Thyroid gland (tissue), 4 donors: ENCODE measurements at places on chromosomes 12 and 14. TPM values are rescaled to one million over a fixed set of nuclear protein-coding genes. Genes with fewer than 3 reads are reported as not detected.

STON2 gene
- total RNA-seq = 104 TPM

CCDC184 gene
- not detected for total RNA-seq

CFAP54 gene
- total RNA-seq = 3.4 TPM

DNA sequence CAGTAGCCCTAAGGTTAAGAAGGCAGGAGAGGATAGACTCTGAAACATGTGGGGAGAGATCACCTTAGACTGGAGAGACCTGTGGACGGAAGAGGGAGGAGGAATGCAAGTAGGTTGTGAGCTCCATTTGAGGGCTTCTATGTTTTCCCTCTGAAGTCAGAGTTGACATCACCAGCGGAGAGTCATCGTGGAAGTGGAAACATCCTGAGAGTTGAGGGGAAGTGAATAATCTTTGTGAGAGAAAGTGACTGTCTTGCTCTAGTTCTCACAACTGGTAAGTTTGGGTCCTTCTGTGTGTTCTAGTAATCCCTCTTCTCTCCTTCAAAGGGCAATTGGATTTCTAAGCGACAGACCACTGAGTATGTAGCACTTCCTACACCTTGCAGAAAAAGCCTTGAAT is 103.6 kb upstream of the CCND2 start:
- H3K36me3 ChIP-seq = no peaks in the 10 kb centered on the region
- H3K27ac ChIP-seq = no peak overlapping the region
- H3K27me3 ChIP-seq = no peaks in the 10 kb centered on the region
- H3K4me1 ChIP-seq = peaks cover 24% of the 10 kb centered on the region
- DNase-seq = no peak

DNA sequence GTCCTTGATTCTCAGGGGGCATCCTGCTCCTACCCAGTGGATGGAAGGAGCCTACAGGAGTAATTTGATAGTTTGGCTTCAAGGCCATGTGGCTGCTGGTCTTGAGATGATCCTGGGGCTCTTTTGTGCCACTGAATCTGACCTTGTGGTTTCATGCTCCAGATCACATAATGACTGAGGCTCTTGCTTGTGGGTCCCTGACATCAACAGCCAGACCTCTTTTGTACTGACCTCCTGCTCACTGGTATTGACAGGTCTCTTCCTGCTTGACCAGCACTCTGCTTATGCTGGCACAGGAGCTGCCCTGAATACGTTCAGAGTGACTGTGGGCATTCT is 23.2 kb upstream of the JPH4 start:
- no peak overlapping the region for H3K27ac ChIP-seq
- no peaks in the 10 kb centered on the region for H3K36me3 ChIP-seq
- DNase-seq = no peak
- H3K4me1 ChIP-seq = no peaks in the 10 kb centered on the region

- H3K4me1 ChIP-seq = peaks cover 22% of the 10 kb centered on the region
- H3K27ac ChIP-seq = no peak overlapping the region
- no peaks in the 10 kb centered on the region for H3K36me3 ChIP-seq
Measured at GRCh38 chr14:36583242-36583892, 953 bp upstream of the NKX2-8 start.

- no peak overlapping the region for H3K27ac ChIP-seq
- no peak overlapping the region for H3K4me3 ChIP-seq
- H3K4me1 ChIP-seq = peaks cover 27% of the 10 kb centered on the region
- no peak for DNase-seq
Measured at GRCh38 chr12:27572486-27573255, 48.7 kb downstream of the PPFIBP1 start.

DNA sequence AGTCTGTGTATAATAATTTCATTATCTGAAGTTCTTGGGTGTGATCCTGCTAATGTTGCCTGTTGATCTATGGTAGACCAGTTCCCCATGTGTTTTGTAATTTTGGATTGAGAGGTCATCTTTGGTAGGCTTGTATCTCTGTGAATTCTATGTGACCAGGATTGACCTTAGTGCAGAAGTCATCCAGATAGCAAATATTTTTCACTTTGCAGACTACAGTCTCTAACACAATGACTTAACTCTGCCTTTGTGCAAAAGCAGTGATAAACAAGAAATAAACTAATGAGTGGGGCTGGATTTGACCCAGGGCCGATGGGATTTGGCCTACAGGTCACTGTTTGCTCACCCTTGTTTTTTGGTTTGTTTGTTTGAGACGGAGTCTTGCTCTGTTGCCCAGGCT is 144.6 kb upstream of the MYL2 start:
- H3K27ac ChIP-seq = no peak overlapping the region

DNA sequence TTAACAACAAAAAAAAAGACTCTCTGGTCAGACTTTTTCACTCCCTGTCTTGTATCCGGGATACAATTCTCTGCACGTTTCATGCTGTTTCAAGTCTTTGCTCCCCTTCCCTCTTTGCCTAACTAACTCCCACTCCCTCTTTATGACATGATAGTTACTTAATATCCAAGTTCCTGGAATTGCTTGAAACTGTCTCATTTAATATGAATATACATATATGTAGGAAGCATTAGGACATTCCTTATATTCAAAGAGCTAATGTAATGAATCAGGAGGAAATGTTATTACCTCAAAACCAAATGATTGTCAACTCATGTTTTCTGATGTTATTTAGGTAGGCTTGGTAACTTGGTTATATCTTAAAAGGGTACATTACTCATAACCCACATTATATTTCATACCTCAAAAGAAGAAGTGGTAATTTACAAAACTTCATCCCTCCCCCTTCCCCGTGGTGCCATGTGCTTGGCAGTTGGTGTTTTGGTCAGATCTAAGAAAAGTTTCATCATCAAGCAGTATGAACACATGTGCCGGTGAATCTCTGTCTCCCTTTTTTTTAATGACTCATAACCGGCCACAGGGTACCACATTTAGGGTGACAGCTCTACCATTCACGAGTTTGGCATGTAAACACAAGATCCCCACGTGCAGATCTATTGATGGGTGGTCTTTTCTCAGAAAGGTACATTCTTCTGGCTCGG is 56.5 kb downstream of the HCAR2 start:
- no peaks in the 10 kb centered on the region for H3K27me3 ChIP-seq
- DNase-seq = no peak
- no peak overlapping the region for H3K27ac ChIP-seq
